Urinary bladder (tissue), 4 donors: ENCODE measurements at places on chromosomes 4 and X.

GRCh38 chr4:5470318-5471198, 237.8 kb downstream of the EVC2 start:
- DNase-seq: no peak

DNA sequence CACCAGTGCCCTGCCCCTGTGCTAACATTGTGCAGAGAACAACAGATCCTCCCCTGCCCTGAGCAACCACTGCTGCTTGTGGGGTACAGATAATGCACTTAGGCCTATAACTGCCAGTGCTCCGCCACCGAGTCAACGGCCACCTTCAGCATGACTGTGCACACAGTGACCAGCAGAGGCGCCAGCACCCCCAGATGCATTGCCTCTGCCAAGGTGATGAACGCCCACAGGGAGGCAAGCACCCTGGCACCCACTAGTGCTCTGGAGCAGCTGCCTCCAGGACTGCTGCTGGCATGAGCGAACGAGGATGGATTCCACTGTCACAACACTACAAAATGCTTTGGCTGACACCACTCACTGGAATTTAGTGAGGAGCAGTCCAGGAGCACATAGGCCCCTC, 38.2 kb downstream of the SPIN2B start:
- no peak for DNase-seq

DNA sequence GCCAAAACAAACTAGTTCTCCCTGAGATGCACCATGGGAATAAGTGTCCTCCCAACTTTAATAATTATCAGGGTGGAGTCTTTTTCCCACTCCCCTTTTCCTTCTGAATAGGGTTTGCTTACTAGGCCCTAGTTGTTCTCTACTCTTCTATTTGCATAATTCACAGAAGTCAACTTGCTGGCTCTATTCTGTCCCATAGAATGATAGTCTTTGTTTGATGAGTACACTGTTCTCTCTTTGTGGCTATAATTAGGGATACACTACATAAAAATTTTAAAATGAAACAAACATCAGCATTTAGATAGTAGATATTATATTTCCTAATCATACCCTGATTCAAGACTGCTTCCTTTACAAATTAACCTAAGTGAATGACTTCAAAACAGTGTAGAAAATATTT, 10.3 kb downstream of the PDHA2 start:
- no peak for DNase-seq

GRCh38 chr4:166432842-166433241, 559.8 kb downstream of the TLL1 start:
- no peak for DNase-seq

DNA sequence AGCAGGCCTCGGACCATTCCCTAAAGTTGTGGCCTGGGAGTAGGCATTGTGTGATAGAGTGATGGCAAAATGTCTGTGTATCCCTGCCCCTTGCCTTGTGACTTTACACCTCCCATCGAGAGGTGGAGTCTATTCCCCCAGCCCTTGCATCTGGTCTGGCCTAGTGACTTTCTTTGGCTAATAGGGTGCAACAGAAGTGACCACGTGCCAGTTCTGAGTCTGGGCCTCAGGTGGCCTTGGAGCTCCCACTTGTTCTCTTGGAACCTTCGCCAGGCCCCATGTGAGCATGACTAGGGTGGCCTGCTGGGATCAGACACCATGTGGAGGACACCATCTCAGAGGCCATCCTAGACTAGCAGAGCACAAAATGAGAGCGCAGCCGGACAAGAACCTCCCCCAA, 3.9 kb upstream of the RNF4 start:
- DNase-seq: no peak

DNA sequence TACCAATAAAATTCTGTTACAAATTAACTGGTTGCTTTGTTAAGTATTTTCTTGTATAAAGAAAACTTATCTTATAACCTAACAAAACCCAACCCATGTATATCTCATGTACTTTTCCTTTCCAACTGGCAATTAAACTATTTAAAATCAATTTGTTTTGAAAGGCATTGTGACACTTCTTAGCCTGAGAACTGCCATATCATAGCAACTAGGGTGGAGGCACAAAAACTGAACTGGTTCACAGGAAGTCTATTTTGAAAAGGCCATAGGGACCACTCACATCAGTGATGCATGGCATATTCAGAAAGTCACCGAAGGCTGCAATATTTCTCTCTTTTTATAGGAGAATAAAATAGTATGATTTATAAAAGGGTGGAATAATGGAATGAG, 40.5 kb upstream of the ARSJ start:
- DNase-seq: no peak

DNA sequence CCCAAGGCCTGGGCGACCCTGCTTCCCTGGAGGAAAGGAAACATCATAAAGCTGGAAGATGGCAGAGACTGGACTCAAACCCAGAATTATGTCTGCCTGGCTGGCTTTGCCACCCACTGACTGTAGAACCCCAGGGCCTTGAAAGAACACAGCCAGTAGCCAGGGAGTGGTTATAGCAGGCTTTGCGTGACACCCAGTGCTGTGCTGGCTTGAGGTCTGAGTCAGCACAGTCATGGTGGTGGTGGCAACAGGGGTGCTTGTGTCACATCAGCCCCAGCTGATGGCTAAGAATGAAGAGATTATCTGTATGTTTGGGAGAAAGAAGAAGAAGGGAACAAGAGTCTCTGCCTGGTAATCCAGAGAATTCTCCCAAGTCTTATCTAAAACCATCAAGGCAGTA, 178.8 kb upstream of the SPIN4 start:
- DNase-seq: no peak

DNA sequence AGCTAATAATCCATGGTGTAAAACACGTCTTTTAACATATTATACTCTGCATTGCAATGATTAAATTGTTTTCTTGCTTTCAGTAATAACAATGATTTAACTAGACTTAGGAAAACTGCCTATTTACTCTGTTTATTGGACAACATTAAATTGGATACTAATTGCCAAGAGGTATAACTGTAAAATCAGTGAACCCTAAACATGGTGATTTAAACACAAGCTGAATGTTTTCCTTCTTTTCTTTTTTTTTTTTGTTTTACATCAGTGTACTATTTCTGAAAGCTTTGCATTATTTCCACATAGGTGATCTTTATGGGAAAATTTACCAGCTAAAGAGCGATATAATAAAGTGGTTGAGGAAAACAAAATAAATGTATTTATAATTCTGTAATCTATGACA, 276.7 kb downstream of the PCDH7 start:
- DNase-seq: no peak

DNA sequence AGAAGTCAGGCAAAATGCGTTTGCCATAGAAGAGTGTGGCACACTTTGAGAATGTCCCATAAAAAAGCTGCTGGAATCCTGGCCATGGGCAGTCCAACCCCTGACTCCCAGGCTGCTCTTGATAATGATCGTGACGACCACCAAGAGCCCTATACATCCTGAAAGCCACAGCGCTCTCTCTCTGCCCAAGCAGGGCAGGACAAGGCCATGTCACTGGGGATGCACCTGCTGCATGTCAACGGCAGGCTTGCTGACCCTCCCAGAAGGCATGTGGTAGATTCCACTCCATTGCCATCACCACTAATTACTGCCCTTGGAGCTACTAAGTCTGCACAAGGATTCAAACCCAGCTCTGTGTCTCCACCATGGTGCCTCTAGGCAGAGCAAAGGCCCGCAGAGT, 144.5 kb downstream of the EVC2 start:
- DNase-seq: no peak

GRCh38 chr4:77209936-77210335, 52.9 kb downstream of the CCNG2 start:
- no peak for DNase-seq

- DNase-seq: no peak
Observed at GRCh38 chr4:155304375-155304774, 72.4 kb downstream of the MAP9 start.

GRCh38 chr4:7767966-7768365, 171.7 kb downstream of the AFAP1 start:
- no peak for DNase-seq

GRCh38 chrX:97867266-97867665, 983.6 kb downstream of the RPA4 start:
- no peak for DNase-seq
